ELF-1 (cell line): ENCODE measurements at places on chromosomes 11 and 22.

DNA sequence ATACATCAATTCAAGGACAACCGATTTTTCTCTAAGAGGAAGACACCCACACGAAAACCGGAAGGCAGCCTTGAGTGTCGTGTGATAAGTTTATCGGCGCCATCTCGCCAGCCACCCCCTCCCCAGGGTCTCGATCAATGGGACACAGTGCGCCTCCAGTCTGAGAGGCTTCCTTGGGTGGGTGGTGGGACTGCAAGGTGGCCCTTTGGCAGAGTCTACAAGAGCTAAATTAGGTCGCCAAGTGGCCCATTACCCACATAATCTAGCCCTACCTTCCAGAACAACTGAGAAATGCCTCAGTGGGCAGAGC, 64.0 kb downstream of the CD6 start:
- DNase-seq, result no peak

DNA sequence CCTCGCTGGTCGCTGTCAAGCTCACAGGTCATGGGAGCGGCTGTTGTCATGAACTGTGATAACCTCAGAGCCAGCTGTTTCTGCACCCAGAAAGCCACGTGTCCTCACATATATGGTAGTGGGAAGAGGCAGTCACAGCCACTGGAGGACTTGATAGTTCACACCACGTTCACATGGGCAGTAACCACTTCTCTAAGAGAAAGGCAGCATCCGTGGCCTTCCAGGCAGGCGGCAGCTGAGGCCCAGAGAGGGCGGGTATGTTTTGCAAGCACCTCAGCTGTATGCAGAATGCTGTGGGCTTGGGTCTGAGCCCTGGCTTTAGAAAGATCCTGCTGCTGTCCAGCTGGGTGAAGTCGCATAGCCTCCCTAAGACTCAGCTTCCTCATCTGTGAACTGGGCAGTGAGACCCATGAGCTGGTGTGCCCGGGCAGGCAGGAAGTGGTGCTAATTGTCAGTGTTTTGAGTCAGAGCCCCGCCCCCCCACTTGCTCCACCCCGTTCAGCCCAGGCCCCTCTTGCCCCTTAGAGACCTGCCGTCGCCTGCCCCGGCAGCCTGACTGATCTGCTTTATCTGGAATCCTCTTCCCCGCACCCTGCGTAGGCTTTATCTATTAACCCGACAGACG, 13.3 kb downstream of the TTC38 start:
- DNase-seq, result no peak

- DNase-seq, result no peak
Observed at GRCh38 chr22:47406180-47406834, 643.9 kb downstream of the TBC1D22A start.

GRCh38 chr22:42901790-42902508, 44.9 kb upstream of the ARFGAP3 start:
- no peak for DNase-seq

- no peak for DNase-seq
Observed at GRCh38 chr22:40415531-40416266, 45.3 kb downstream of the SGSM3 start.

GRCh38 chr11:119168471-119169281, at the start of gene NLRX1:
NLRX1 (plus strand) TSS chr11:119168725; CDS start chr11:119171404, 2,679 bp downstream.
- peak; percentile 87 for DNase-seq

DNA sequence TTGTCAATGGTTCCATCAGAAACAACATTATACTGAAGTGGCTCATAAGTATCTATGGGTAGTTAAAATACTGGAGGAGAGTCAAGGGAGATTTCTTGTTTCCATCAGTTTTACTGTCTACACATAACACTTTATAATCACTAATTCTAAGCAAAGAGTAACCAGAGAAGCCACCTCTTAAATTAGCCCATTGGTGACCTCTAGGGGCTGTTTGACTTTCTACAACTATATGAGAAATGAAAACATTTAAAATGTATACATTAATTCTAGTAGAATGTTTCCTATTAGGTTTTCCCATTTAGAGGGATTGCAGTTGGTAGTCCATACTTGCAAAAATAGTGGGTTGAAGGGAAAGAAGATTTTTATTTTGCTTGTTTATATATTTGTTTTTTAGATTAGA, 504.3 kb downstream of the FAM181B start:
- no peak for DNase-seq

DNA sequence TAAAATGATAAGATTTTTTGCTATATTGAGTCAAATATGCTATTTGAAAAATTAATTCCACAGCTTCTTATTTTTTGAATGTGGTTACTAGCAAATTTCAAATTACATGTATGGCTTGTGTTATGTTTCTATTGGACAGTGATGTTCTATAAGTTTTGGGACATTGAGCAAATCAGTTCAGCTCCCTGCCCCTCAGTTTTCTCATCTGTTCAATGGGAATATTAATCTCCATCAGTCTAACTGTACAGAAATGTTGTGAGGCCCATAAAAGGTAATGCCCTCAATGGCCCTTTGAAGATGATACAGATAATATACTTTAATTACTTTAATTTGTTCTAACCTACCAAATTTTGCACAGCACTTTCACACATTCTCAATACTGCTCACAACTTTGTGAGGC, 15.2 kb downstream of the WT1 start:
- no peak for DNase-seq

GRCh38 chr22:39917197-39917643, 16.3 kb downstream of the GRAP2 start:
- no peak for DNase-seq

- no peak for DNase-seq
Observed at GRCh38 chr11:73380331-73380730, 4.1 kb downstream of the RELT start.

DNA sequence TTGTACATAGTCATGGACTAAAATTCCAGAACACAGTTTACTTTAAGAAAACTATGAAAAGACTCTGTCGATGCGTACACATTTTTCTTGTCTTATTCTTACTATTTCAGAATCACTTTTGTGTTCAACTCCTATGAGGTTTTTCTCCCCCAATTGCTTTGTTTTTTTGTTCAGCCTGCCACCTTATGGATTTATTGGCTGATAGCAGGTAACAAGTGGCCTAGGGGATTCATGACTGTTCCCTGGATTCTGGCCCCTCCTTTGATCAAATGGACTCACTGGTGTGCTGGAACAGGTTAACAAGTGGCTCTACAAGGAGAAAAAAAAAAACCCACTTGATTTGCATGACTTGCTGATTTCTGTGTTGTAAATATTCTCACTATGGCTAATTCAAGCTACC, 10.6 kb downstream of the MMP20 start:
- DNase-seq, result no peak

DNA sequence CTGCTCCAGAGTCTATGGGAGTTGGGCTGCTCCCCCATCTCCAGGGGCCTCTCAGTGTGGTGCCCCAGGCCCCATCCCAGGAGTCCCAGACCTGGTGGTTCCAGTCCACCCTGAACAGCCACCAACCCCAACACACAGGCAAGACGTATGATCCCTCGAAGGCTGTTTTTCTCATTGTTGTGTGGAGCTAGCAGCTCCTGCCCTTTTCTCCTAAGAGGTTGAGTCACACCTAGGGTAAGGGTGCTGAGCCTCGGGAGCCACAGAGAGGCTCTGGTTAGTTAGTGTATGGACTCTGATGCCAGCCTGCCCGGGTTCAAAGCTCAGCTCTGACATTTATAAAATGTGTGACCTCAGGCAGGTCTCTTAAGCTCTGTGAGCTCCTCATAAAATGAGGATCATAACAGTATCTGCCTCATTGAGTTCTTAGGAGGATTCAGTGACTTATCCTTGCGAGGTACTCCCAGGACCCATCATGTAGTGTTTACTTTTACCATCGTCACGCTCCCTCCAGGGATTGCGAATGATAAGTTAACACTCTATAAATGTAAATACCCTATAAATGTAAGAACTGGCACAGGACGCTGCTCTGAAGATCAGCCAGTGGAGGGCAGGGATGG, 47.2 kb downstream of the FBLN1 start:
- no peak for DNase-seq

DNA sequence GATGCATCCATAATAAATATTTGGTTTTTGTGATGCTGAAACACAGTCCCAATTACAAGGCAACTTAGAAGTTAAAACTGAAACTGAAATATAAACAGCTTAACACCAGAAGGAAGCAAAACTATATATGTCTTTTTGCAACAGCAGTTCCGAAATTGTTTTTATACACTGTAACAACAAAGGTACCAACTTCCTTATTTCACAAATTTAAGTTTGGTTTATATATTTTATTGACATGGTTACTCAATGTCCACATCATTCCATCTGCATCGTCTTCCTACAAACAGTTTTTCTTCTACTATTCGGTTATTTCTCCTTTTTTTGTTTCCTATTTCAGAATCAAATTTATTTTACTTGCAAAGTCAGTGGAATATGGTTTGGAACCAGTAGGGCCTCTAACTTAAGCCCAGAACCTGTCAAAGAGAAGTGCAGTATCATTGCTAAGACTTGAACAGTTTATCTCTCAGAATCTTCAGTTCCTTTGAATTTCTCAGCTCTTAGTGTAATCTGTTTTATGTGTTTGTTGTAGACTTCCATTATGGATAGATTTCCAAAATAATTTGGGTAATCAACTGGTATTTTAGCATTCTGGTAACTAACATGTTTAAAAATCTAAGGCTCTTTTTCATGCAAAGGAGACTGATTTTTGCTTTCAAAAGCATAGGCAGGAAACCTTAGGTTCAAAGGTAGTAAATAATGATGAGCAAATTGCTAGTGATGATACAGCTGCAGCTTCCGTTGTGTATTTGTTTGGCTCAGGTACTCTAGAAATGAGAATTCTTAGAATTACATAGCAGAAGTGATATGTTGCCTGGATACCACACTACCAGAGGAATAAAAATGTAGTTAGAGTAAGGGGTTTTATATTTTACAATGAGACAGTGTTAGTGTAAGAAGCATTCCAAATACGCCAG, 8.2 kb upstream of the HSPA8 start:
- DNase-seq, result no peak

- no peak for DNase-seq
Observed at GRCh38 chr22:20436768-20437612, 635 bp downstream of the SCARF2 start.

DNA sequence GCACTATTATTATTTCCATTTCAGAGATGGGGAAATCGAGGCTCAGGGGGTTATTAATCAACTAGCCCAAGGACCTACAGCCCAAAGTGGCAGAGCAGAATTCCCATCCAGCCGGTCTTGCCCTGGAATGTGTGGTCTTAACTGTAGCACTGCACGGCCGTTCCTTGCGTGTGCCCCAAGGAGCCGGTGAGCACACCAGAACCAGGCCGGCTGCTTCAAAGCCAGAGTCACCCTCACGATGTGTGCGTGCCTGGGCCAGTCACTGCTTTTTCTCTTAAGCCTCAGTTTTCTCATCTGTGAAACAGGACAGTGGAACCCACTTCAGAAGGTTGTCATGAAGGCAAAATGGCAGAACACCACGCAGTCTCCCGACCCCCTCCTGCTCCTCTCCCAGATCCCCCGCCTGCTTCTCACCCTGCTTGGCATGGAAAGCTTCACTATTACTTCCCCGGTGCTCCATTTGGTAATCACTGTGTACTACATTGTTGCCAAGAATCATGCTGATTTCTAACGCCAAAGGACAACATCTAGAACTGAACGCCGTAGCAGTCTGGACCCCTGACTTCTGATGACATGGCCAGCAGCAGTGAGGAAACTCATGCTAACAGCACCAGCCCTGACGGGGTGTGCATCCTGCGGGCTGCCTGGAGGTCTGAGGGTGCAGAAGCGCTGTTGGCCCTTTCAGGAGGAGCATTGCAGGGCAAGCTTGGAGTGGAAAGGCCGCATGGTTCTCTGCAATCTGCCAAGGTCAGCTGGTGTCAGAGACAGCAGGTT, 106.8 kb upstream of the B3GAT1 start:
- DNase-seq, result no peak

DNA sequence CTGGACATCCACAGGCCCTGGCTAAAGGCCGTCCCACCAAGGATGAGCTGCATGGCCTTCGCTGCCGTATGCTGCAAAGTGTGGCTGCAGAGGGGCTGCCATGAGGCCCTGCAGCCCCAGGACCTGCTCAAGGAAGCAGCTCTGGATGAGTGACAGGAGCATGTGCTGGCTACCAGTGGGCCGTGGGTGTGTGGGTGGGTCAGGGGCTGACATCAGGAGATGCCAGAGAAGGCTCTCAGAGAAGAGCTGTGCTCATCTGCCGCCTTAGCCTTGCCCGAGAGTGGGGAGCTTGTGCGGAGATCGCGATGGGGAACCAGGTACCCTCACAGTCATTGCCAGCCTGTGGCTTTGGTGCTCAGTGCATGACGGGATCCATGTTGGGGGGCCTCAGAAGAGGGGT, 41.3 kb downstream of the SCUBE1 start:
- no peak for DNase-seq

- DNase-seq, result no peak
Observed at GRCh38 chr11:46263120-46263519, 14.3 kb upstream of the CREB3L1 start.

- peak; percentile 43 for DNase-seq
Observed at GRCh38 chr11:88175569-88176075, 379 bp upstream of the RAB38 start.

DNA sequence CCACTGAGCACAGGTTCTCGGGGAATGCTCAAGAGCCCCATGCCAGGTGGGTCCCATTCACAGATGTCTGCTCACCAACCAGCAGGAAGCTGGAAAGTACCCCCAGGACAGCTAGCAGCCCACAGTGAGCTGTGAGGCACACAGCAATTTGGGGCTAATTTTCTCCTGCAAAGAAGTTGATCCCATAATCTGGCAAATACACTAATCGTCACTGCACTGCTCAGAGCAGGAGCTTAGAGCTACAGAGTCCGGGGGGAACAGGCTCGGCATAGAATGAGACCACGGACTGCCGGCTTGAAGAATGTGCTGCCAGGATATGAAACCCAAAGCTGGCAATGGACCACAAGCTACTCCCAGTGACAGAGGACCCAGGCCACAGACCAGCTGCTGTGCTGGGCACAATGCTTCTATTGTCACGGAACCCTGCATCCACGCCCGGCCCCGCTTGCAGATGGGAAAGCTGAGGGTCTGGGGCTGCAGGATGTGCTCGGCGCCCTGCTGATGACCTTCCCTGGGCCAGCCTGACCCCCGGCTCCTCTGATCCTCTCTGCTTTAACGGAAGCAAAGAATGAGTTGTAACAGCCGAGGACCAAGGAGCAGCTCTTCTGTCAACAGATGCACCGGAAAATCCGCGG, 239.7 kb downstream of the CTTN start:
- no peak for DNase-seq

DNA sequence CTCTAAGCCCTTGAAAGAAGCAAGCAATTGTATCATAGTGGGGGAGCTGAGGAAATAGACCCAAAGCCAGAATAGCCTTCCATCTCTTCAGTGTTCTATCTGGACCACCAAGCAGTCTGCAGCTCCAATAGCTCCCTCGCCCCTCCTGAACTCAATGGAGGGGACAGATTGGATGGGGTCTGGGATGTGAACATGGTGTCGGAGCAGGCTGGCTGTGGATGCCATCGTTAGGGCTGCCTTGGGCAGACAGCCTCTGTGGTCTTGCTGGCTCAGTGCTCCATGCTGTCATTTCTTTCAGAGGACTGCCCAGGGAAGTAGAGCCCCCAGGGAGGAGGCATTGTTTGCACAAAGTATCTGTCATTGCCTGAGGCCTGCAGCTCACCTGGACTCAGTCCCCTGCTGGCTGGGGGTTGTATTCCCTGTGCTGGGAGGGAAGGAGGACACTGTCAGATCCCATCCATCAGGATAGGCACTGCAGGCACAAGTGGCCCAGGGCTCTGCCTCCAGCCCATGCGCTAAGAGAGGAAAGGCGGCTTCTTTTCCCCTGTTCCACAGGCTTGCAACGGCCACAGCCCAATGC, 537.7 kb downstream of the BUD13 start:
- DNase-seq, result peak; percentile 89

GRCh38 chr11:9775398-9775779, 111.5 kb downstream of the SWAP70 start:
- peak; percentile 79 for DNase-seq

GRCh38 chr11:26297189-26297975, 34.5 kb upstream of the ANO3 start:
- DNase-seq, result no peak
